NCI-H1092 (cell line): ENCODE measurements at places on chromosomes 16 and 17.

DNA sequence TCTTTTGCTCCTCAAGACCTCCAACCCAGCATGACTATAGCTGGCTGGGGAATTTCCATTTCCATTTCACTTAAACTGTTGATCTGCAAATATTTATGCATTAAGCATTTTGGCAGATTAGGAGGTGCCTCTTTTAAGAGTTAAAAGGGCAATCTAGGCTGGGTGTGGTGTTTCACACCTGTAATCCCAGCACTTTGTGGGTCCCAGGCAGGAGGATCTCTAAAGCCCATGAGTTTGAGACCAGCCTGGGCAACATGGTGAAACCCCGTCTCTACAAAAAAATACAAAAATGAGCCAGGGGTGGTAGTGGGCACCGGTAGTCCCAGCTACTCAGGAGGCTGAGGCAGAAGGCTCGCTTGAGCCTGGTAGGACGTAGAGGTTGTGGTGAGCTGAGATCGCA, 17.1 kb downstream of the ANKFY1 start:
- DNase-seq = no peak

- DNase-seq = peak; percentile 44
These were observed 118.2 kb upstream of the KCNJ18 start for GRCh38 chr17:21573961-21574610.

DNA sequence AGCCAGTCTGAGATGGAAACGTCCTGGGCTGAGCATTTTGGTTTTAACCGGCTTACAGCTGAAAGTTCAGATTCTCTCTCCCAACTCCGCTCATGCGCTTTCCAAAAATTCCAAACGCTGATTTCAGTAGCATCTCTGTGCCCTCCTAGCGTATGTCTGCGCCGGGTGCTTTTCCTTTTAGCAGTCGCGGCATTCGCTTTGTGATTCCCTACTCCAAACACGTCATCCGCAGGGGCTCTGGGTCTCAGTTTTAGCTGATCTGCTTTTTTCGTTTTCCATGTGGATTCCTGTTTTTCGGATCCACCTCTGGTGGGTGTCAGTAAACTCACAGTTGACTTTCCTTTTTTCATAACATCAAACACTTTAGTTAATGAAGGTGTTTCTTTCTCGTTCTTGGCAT, 22.1 kb upstream of the TVP23A start:
- no peak for DNase-seq

- peak; percentile 35 for DNase-seq
These were observed 34.5 kb downstream of the FAM222B start for GRCh38 chr17:28807925-28808634.

DNA sequence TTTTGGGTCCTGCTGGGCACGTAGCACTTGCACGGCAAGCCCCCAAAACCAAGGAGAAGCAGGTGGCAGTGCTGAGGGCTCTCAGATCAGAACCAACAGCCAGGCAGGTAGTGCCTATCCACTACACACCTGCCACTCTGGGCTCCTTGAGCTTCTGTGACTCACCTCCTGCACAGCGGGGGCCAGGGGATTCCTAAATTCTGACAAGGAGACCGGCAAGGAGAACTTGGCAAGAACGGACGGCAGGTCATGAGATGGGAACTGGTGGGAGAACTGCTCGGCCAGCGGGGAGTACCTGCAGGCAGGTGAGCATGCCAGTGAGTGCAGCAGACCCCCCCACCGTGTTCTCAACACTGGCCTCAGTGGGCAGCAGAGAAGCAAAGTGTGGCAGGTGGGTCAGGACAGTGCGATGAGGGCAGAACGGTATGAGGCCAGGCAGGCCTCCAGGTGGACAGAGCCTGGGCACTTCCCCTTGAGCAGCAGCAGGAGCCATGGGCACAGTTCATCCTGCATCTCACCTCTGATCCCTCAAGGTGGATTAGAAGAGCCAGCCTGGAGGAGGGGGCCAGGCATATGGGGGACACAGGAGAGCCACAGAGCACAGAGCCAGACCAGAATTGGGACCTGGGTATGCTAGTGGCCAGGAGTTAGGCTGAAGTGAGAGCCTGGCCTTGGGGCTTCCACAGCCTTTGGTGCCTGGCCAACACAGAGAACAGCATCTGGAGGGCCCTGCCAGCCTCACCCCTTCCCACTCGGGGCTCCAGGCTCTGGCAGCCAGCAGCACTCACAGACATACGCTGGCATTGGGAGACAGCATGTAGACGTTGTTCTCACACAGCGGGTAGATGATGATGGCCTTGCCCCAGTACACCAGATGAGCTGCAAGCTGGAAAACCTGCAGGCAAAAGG, 14.7 kb downstream of the MPG start:
- peak; percentile 38 for DNase-seq

- no peak for DNase-seq
These were observed 29.8 kb upstream of the LCMT1 start for GRCh38 chr16:25081702-25082101.

GRCh38 chr17:73160980-73161630, 3.7 kb upstream of the SSTR2 start:
- DNase-seq = no peak

DNA sequence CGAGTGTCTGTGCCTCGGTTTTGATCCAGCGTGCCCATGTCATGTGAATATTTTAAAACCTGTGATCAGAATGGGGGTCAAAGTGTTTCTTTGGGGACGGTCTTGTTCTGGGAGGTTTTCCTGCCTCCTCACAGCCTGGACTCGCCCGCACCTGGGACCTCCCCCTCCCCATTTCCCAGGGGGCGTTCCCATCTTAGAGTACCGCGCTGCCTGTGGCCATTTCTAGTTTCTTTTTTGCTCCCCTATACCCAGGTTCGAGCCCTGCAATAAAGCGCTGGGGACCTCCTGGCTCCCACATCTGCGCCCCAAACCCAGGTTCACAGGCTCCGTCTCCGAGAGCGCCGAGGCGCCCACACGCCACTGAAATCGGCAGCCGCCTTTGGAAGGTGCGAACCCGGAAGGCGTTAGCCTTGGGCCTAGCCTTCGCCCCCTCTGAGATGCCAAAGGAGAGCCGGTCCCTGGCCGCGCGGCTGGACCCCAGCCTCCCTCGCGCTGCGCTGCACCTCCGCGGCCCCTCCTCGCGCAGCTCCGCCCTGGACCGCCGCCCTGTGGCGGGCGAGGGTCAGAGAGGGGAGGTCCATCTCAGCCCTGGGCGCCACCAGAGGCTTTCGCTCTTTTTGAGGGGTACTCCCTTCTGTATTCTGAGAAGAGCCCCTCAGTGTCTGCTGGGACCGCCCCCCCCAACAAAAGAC, 1.7 kb downstream of the KCNJ12 start:
- no peak for DNase-seq

DNA sequence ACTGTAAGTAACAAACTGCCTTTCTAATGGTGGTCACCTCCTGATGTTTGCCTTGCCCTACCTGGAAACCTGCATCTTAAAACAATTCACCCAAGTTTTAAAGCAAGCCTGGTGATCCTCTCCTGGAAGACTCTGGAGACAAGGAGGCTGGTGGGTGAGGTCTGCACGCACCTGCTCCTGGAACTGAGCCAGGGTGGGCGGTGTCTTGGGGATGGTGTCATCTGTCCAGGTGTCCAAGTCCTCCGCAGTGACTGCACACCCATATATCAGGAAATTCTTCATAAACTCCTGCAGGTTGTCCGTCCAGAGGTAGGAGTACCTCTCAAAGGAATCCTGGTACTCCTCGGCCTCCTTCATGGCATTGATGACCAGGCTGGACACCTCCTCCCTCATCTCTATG, 44.9 kb downstream of the DNAH17 start:
- no peak for DNase-seq

GRCh38 chr16:89194340-89195311, 5.7 kb downstream of the SLC22A31 start:
- DNase-seq = no peak

DNA sequence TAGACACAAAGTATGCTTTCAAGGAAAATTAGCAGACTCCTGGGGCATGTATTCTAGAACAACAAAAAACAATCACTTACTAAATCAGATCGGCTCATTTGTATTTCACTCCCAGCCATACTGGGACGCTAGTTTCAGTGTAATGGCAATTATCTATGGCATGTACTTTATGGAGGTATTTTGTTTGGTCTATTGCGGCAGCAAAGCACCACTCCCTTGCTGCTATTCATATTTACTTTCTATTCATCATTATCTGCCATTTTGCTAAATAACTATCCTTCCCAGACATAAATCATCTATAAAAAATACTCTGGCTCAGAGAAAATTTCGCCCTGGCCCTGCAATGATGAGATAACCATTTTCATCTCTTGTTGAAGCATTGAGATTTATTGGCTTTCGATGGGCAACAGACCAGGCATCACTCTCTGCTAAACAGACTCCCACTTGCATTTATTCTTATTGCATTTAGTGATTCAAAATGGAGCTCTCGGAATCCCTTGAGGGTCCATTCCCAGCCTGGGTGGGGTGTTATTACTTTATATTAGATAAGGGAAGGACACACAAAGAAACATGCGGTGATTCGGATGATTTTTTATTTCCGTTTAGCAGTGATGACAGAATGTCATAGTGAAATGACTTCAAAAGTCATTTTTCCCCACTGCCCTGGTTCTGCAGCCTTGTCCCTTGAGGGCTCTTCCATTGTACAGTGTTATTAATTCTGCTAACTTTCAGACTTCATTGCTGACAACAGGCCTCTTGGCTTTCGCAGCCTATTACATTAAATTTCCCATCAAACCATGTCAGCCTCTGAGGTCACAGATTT, 225.8 kb downstream of the IRX3 start:
- no peak for DNase-seq

GRCh38 chr17:69323806-69324205, 3.1 kb downstream of the ABCA5 start:
- DNase-seq = no peak

- no peak for DNase-seq
These were observed 26.7 kb downstream of the SRCIN1 start for GRCh38 chr17:38579083-38579480.

DNA sequence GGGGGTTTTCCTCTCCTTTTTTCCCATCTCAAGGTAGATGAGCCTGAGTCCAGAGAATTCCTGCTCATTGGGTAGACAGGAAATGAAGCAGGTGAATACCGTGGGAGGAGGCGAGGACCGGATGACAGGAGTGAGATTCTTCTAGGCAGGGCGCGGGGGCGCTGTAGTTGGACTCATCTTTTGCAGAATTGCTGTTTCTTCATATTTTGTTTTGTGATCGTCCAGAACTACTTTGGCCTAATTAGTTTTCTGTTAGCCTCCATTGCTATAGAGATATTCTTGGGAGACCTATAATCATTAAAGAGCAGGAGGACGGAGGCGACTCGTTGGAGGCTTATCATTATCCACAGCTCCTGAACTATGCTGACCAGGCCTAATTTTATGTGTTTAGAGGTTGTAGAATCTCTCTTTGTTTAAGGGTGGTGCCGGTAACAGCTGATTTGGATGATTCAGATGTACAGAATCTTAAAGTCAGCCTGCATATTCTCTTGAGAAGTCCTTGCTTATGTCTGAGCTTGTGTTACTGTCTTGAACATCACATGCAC, 650 bp downstream of the ATP6V0A1 start:
- peak; percentile 28 for DNase-seq

DNA sequence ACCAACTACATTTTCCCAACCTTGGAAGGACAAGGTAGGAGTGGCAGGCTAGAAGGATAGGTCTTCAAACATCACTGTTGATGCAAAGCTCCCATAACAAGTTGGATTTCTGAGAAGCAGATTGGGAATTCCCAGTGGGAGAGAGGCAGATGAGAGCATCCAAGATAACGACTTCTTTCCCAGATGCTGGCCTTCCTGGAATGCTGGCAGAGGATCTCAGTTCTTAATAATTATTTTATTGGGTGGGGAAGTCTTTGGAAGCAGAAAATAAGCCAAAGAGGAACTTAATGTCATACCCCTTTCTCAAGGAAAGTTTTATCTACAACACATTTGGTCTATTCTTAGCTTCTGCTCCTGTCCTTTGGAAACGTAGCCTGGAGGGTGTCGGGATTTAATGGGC, 64.5 kb downstream of the MPRIP start:
- DNase-seq = no peak

DNA sequence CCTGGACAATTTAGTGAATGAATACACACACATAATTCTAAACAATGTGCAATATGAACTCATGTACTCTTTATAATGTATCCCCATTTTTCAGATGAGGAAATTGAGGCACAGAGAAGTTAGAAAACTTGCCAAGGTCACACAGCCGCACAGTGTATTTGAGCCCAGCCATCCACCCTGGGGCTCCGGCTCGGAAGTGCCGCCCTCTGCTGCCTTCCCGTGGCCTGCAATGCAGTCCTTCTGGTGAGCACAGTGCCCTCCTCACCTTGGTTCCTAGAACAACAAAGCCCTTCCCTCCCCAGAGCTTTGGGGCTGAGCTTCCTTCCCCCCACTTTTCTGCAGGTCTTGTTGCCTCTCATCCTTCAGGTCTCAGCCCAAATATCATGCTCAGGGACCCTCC, 63.7 kb downstream of the C16orf78 start:
- DNase-seq = no peak

GRCh38 chr17:79721993-79722671, 8.6 kb upstream of the ENPP7 start:
- no peak for DNase-seq

- no peak for DNase-seq
These were observed 9.5 kb downstream of the DEF8 start for GRCh38 chr16:89958068-89958467.

DNA sequence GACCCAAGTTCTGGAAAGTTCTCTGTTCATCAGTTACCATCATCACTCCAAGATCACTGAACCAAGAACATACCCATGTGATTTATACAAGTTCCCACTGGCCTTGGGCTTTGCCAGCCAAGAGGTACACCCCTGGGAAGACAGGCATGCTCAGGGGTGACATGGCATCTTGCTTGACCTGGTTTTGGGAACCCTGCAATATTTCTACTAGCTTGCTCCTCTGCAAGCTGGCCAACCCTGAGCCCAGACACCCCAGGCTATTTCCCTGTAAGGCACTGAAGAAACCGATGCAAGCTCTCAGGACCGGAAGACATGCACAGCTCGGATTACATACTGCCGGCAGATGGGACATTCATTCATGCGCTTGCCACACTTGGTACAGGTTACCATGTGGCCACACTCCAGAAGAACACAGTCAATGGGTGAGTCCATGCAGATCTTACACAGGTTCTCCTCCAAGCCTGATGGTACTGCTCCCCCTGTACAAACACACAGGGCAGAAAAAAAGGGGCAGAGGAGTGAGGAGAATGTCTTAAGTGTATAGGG, 31.4 kb downstream of the LIG3 start:
- DNase-seq = no peak

GRCh38 chr17:49213399-49213798, 2.9 kb downstream of the ABI3 start:
- no peak for DNase-seq

GRCh38 chr16:2913603-2914002, 1.9 kb downstream of the FLYWCH1 start:
- no peak for DNase-seq

GRCh38 chr16:83755391-83755790, 52.4 kb upstream of the HSBP1 start:
- DNase-seq = no peak
